Naive B cell (primary cell): ENCODE measurements at places on chromosomes 16 and 17. TPM values are rescaled to one million over a fixed set of nuclear protein-coding genes. Genes with fewer than 3 reads are reported as not detected.

The CTRL gene
- 0.65 TPM for polyA plus RNA-seq

The TPSG1 gene
- polyA plus RNA-seq: not detected

The CMTM2 gene
- polyA plus RNA-seq: not detected

The TBC1D3L gene
- polyA plus RNA-seq: 0.55 TPM

The ZNRF1 gene
- polyA plus RNA-seq: not detected

The ARHGDIG gene
- polyA plus RNA-seq: not detected

The CA7 gene
- polyA plus RNA-seq: not detected

The HES7 gene
- polyA plus RNA-seq: not detected

The TMC8 gene
- polyA plus RNA-seq: 52.5 TPM

The VPS9D1 gene
- polyA plus RNA-seq: not detected

The CCL1 gene
- not detected for polyA plus RNA-seq
